ENCODE measurements at places on chromosomes 16 and 17. TPM values are rescaled to one million over a fixed set of nuclear protein-coding genes. Genes with fewer than 3 reads are reported as not detected.
A peak's percentile ranks its signal among the peaks of the same experiment; 100 is the strongest.

DNA sequence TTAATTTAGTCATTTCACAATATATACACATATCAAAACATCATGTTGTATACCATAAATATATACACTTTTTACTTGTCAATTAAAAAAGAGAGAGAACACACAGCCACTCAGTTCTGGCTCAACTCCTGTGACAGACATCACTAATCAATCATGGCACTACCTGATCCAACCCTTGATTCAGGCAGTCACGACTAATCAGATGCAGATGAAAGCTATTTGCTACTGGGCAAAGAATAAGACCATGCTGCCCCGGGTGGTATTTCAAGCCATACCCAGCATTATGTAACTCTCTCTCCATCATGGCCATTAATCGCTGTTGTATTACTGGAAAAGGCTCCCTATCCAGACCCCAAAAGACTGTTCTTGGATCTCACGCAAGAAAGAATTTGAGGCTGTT, 345.7 kb downstream of the HAPSTR1 start:
- DNase-seq = no peak

- no peak for DNase-seq
Measured at GRCh38 chr16:56862776-56863175, 2.2 kb upstream of the SLC12A3 start.

- no peak for DNase-seq
Measured at GRCh38 chr16:78866521-78866920, 734.0 kb downstream of the MAF start.

MT1E gene
- 108 TPM for total RNA-seq

GRCh38 chr17:77222356-77222755, 81.6 kb downstream of the SEC14L1 start:
- no peak for DNase-seq

GRCh38 chr17:27621942-27622559, 8.9 kb upstream of the LGALS9 start:
- no peak for DNase-seq

DNA sequence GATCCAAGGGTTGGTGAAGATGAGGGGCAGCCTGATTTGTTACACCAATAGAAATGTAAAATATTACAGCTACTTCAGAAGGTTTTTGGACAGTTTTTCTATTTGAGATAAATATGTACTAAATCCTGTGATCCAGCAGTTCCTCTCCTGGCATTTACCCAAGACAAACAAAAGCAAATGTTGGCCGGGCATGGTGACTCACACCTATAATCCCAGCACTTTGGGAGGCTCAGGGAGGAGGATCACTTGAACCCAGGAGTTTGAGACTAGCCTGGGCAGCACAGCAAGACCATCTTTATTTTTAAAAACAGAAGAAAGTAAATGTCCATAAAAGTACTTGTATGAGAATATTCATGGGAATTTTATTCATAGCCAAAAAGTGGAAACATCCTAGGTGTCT, 64.8 kb upstream of the MRC2 start:
- DNase-seq = peak; percentile 78

DNA sequence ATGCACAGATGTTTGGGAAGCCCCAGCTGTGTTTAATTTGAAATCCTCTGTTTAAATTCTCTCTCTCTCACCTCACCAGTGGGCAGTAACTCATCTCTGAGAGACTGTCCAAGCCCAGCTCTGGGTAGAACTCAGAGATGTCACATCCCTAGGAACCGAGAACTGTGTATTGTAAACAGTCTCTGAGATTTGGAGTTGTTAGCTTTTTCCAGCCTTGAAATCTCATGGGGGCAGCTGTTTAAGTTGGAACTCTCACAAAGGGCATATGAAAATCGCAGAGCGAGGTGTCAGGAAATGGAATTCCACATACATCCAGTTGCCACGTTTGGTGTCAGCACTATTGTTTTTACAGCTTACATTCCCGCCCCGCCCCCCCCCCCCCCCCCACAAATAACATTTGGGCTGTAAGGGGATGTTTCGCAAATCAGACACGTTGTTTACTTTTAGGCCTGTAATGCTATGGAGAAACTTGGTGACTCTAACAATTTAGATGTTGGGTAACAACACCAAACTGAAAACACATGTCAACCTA, 34.3 kb downstream of the VPS35L start:
- peak; percentile 100 for DNase-seq

DNA sequence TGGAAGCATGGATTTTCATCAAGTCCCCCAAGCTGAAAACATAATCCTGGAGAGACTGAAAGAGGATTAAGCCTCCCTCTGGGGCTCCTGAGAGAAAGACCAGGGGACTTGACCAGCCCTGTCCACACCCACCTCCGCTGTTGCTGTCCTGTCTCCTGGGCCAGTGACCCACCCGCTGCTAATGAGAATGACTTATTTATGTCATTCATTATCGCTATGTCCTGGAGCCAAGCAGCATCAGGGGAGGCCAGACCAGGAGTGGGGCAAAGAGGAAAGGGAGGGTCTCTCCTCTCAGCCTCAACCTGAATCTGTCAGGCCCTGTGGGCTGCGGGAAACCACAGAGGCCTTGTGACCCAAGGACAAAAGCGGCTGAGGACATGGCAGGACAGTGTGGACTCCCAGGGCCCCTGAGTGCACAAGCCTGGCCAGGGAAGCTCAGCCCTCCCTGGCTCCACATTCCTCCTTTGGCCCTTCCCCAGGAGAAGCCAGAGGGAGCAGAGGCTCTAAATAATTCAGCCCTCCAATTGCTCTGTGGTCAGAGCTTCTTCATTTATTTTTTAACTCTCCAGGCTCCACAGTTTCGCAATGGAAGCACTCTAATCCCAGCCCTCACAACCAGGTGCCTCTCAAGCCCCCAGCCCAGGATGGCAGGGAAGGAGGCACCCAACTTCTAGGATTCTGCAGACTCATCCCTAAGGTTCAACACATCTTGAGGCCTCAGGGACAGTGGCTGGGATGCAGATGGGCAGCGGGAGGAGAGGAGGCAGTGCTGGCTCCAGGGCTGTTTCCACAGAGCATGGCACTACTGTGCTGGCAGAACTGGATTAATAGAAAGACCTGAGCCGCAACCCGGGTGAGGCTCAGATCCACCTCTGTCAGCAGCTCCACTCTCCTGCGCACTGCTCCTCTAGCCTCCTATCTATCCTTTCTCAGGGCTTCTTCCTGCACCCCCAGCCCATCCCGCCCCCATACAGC, 19.1 kb downstream of the CUEDC1 start:
- DNase-seq = no peak

DNA sequence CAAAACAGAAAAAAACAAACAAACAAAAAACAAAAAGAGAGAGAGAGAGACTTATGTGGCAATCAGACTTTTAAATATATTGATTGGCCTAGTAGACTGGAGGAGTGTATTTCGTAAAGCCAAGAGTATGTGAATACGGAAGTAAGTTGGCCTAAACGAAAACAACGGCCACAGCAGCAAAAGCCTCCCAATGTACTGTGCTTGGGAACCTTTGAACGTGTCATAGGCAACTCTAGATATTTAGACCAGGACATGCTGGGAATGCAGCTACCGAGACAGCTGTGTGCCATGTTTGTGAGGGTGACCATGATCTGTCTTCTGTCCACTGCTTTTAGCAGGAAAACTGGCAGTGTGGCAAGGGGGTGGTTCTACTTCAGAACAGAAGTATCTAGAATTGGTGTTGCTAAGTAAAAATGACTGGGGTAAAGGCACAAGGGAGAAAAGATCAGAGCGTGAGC, 7.4 kb downstream of the MAF start:
- DNase-seq = peak; percentile 14

- DNase-seq = no peak
Measured at GRCh38 chr16:85613604-85614337, 649 bp downstream of the GSE1 start.

- no peak for DNase-seq
Measured at GRCh38 chr17:72188801-72189200, 68.0 kb downstream of the SOX9 start.

- DNase-seq = no peak
Measured at GRCh38 chr16:27977966-27978365, 85.5 kb downstream of the GSG1L start.
